Stimulated activated CD8-positive, alpha-beta memory T cell treated with anti-CD3 and anti-CD28 coated beads, Interleukin-4, amount 100 ng/mL, for 1 hour (primary cell): ENCODE measurements at places on chromosomes 11 and 22.

DNA sequence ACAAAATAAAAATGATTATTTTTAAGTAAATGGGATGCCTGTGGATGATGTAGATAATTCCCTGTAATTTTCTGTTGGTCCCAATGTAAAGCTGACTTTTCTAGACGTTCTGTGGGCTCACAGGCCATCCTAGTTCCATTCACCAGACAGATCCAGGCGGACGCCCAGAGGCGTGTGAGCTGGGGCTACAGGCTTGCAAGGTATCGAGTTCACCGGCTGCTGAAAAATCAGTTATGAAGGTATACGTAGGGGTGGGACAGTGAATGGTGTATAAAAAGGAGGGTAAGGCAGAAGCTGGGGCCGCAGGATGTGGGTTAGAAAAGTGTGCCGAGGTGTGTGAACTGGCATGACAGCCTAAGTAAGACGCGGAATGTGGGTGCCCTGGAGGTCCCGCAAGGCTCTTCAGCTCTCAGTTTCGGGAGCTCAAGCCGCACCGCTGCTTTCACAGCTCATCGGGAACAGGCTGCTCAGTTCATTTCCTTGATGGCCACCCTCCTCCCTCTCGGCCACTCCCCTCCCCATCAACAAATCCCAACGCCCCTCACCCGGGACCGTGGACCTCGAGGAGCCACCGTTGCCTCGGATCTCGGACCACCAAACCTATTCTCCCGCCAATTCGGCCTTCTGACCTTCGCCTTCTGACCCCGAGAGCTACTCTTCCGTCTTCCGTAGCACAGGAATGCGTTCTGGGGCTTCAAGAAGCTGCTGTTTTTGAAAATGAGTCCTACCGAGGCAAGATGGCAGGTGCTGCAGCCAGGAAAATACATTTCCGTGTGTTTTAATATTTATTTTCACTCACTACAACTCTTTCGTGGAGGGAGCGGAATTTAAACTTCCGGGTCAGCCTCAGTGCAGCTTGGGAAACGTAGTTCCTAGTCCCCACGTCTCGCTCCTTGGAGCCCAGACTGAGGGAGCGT is at the start of gene XNDC1N:
XNDC1N (minus strand) TSS at position 775 of the 917 bp plus-strand sequence. CDS start 5,241 bp downstream, outside the sequence.
- DNase-seq: peak; percentile 5

GRCh38 chr11:2771758-2772466 is 72.1 kb upstream of the KCNQ1OT1 start:
- DNase-seq: no peak

DNA sequence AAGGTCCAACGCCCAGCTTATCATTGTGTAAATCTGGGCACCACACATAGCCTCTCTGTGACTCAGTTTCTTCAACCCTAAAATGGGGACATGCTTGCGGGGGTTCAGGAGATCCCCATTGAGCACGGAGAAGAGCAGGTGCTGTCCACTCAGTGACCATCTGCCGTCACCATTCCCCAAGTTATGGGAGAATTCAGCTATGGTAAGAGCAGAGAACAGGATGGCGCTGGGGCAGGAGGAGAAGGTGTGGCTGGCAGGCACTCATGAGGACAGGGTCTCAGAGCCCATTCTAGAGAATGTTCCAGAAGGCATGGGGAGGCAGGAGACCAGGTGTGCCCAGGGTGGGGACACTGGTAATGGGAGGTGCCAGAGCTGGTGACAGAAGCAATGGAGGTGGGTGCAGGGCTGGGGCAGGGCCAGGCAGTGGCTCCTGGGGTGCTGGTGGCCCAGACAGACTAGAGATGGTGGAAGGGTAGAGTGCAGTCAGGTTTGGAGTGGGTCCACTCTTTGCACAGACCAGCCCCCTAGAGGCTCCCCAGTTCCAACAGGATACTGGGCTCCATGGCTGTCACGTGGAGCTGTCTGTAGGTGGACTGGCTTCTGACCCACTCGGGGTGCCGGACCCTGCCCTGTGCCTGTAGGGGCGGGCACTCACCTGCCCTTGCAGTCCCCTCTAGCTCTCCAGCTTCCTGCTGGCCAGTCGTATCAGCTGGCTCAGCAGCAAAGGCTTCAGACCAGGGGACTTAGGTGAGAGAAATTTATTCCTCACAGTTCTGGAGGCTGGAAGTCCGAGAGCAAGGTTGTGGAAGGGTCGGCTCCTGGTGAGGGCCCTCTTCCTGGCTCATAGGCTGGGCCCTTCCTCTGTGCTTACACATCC is 84.7 kb downstream of the CDKN1C start:
- DNase-seq: no peak

GRCh38 chr11:15215005-15215404 is 100.3 kb downstream of the INSC start:
- DNase-seq: no peak

DNA sequence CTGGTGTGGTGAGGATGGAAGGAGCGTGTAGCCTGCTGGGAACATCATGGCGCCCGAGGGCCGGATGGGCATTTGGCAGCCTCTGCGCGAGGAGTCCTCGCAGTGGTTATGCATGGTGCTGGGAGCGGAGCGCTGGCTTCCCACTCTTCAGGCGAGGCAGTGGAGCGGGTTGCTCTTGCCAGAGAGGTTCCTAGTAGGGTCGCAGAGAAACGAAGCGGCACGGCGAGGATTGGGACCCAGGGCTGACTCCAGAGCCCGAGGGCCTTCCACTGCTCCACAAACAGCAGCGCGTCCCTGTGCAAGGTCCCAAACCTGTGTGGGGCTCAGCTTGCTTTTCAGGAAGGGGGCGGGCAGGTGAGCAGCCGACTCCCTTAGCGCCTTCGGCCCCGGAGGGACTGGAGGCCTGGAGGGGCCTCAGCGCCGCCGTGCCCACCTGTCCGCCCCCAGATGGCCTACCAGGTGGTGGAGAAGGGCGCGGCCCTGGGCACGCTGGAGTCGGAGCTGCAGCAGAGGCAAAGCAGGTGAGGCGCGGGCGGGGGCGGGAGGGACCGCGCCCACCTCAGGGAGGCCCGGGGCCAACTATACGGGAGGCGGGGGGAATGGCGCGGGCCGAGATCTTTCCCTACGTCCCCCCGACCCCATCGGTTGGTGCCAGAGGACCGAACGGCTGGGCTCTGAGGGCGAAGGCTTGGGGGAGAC is 7.2 kb downstream of the ATG16L2 start:
- no peak for DNase-seq
